ENCODE measurements at places on chromosomes 5 and 9.
A peak's percentile ranks its signal among the peaks of the same experiment; 100 is the strongest.

DNA sequence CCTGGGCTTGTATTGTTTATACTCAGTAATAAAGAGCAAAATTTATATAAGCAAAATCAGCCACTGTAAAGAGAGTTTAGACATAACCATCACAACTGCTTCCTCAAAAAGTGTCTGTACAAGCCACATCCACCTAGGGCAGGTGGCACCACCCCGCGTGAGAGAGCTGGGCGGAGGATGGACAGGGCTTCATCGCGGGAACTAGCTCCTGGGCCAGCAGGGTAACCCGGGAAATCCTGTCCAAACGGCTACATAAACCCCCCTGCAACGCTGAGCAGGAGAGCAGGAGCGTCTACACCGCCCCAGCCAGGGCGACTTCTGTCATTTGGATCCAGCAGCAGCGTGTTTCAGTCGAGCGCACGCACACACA is 1.3 kb downstream of the SLC6A3 start:
- DNase-seq, result no peak

DNA sequence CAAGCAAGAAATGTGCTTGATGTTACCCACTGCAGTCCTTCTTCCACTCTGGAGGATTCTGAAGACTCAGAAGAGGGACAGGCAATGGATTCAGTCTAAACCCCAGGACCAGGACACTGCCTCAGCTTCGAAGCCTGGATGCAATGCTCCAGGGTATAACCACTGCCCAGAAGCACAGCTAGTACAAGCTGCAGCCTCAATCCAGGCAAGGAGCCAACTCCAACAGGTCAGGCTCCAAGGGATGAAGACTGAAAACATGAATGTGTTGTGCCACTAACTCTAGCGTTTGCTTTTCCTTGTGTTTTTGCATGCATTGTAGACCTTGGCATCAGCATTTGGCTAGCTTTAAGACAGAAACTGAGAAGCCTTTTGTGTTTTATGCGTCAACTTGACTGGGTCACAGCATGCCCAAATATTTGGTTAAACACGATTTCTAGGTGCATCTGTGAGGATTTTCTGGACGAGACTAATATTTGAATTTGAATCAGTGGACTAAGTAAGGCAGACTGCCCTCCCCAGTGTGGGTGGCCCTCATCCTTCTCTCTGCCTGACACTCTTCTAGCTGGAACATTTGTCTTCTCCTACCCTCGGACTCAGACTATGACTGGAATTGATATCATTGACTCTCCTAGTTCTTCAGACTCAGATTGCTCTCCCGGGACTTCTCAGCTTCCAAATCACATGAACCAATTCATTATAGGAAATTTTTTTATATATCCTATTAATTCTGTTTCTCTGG is 20.5 kb upstream of the GPX3 start:
- DNase-seq, result no peak

DNA sequence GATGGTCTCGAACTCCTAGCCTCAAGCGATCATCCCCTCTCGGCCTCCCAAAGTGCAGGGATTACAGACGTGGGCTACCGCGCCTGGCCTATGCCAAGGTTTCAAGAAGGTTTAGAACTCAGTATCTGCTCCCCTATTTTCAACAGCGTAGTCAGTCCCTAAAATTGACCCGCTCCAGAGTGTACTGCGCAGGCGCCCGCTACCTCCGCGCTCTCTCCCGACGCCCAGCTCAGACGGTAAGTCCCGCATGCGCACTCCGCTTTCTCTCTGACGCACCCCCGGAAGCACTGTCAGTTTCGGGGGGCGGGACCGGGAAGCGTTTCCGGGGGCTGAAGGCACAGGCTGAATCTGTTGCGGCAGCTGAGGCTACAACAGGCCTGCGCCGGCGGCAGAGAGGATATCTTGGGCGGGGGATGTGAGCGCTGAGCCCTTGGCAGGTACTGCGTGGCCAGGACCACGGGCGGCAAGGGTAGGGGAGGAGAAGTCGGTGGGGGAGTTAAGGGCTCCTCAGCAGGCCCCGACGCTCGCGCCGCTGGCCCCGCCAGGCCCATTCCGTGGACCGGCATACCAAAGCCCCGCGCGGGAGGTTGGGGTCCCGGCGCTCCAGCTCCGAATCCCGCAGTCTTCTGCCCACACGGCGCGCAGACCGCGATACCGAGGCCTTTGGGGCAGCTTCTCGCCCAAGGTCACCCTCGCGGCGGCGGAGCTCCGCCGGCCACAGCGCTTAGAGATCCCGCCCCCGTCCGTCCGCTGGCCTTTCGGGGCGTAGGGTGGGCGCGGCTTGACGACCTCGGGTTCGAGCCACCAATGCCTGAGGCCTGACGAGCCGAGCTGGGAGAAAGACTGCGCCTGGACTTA is at the start of gene ZBTB43:
ZBTB43 (plus strand) TSS at position 345 of the 858 bp plus-strand sequence. CDS start 27,470 bp downstream, outside the sequence.
- DNase-seq, result peak; percentile 96

DNA sequence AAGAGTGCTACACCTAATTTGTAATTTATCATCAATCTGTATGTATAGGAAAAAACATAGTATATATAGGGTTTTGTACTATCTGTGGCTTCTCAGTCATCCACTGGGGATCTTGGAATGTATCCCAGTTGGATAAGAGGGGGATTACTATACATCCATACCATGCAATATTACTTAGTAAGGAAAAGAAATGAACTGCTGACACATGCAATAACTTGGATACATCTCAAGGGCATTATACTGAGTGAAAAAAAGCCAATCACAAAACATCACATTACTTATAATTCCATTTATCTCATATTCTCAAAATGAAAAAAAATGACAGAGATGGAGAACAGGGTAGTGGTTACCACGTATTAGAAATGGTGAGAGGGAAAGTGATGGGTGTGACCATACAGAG is 108.3 kb upstream of the RGS7BP start:
- no peak for DNase-seq

DNA sequence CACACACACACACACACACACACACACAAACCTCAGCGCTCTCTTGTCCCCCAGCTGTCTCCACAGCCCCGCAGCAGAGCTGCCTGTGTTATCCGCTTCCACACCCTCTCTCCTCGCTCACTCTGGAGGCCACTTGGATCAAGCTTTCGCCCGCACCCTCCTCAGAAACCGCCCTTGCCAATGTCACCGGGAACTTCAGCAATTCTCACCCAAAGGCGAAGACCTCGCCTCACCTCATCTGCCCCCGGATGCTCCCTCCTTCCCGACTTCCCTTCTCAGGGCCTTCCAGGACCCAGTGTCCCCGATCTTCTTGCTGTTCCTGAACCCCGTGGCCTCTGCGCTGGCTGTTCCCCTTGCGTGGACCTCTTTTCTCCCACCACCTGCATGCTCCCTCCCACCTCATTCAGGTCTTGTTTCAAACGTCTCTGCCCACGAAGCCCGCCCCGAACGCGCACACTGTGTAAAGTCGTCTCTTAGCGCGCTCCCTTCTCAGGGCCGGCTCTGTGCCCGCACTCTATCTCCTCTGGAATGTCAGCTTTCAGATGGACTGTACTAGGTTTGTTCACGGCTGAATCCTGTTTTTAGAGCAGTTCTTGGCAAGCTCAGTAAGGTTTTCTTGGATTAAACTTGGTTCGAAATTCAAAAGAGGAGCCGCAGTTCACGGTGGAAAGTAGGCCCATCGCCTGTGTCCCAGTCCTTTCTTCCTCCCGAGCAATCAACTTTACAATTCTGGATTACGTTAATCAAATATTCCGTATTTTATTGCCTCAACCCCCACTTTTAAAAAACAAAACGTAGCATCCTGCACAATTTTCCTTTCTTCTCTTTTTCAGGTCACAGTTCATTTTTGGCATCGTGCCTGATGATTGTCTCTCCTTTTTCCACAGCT is 1.0 kb upstream of the TRIM7 start:
- DNase-seq, result no peak
